Inflammatory macrophage treated with lipopolysaccharide for 1 hour (primary cell): ENCODE measurements at places on chromosomes 7 and 10.

GRCh38 chr10:101643546-101643945 lies 51.4 kb downstream of the FBXW4 start:
- no peak for DNase-seq

DNA sequence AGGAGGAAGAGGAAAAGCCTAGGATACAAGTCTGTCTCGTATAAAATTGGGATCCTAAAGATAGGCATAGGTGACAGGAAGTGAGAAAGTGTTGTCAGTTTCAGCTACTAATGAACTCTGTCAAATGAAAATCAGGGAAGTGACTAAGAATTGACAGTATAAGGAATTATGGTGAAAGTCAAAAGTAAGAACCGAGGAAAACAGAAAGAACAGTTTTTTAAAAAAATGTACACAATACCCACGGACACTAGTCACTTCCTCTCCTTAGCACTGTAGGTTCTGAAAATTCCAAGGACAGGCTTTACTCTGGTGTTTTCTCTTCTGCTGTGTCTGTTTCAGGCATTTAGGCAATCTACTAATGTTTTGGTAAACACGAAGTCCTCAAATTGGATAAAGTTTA lies 42.3 kb downstream of the ATAD1 start:
- DNase-seq, result peak; percentile 42

DNA sequence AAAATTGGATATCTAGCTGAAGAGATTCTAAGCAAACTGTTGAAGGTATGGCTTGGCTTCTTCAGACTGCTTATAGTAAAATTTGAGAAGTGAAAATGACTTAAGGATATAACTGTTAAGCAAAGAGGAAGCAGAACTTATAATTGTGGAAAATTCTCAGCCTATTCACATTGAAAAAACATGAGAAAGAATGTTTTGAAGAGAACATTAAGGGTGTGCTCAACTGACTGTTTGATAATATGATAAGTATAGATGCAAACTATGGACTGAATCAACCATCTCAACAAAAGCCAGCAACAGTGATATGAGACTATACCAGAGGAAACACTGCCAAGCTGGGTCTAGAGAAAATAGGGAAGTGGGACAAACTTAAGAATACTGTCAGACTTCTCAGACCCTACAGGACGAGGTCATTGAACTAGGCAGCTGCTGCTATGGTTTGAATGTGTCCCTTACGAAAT lies 133.1 kb upstream of the PPP1R3A start:
- DNase-seq, result peak; percentile 59

GRCh38 chr10:78184851-78185692 lies 151.4 kb downstream of the RPS24 start:
- no peak for DNase-seq

- DNase-seq, result no peak
Measured at GRCh38 chr10:47370015-47370767, 13.9 kb downstream of the ZNF488 start.

- DNase-seq, result no peak
Measured at GRCh38 chr10:48672596-48673265, 11.9 kb upstream of the WDFY4 start.

DNA sequence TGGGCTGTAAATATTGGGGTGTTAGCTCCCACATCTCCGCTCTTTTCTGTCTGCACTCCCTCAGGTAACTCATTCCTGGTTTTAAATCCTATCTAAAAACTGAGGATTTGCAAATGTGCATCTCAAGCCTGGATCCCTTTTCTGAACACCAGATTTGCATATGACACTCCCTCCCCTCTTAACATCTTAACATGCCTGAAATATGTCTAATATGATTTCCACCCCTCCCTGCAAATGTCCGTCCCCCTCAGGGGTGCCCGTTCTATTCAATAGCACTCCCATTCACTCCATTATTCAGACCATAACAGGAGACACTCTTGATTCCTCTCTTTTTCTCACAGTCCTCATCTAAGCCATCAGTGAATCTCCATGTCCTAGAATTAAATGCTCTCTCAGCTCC lies 8.3 kb upstream of the CALD1 start:
- DNase-seq, result no peak

- DNase-seq, result no peak
Measured at GRCh38 chr7:52498366-52498765, 537.1 kb upstream of the POM121L12 start.

- DNase-seq, result no peak
Measured at GRCh38 chr10:61830846-61831273, 70.6 kb upstream of the ARID5B start.

DNA sequence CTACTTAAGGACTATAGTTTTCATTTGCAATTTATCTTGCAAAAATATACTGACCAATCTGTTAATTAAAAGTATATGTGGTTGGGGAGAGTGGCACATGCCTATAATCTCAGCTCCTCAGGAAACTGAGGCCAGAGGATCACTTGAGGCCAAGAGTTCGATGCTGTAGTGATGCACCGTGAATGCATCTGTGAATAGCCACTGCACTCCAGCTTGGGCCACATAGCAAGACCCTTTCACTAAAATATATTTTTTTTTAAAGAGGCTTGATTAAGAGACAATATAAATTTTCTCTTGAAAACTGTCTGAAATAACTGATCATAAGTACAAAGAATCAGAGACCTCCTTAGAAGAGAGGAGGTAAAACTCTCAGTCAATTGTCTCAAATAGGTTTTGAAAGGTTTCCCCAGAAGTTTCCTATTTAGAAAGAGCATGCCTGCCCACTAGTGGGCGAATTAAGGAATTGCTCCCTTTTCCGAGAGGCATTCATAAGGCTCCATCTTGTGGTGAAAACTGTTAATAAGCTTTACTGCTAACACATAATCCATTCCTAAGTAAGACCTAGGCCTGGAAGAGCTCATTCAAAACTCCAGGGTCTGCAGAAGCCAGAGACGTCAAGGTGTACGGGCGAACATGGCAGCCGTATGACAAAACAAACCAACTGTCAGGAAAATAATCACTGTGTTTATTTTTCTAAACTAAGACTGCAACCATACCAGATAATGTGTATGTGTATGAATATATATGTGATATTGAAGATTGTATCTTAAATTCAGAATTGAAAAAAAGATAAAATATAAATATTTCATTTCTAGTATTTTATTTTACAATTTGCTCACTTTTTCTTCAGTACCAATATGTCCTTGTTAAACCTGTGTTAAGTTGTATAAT lies 6.8 kb upstream of the TAS2R40 start:
- peak; percentile 97 for DNase-seq

DNA sequence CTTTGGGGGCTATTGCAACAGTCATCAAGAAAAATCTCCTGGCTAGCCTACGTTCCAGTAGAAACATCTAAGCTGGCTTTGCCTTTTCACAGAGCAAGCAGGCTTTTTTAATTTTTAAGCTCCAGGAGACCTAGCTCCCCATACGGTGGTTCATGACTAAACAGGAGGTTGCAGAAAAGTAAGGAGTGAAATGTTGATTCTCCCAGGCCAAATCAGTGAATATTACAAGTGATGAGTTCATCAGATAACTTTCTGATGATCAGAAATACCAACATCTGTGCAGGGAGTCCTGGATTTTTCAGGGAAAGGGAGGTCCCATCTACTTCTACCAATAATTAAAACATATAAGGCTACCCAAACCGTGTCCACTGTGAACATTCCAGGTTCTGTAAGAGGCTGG lies 477.3 kb upstream of the CELF2 start:
- DNase-seq, result no peak

DNA sequence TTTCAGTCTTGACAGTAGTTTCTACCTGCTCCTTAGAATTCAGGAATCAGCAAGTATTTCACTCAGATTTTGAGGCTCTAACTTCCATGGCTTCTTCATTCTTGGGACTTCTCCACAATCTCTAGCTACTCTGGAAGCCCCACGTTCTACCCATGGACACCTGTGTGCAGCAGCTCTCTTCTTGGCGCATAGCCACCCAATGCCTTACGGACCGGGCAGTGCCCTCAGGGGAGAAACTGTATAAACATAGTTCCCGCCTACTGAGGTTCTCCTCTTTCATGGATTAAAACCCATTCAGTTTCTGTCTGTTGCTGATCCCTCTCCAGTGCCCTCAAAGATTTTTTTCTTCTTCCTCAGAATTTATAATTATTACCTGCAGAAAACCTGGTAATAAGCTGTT lies 177.1 kb downstream of the SORCS1 start:
- no peak for DNase-seq

GRCh38 chr7:149261316-149261828 lies 624 bp upstream of the ZNF783 start:
- no peak for DNase-seq

DNA sequence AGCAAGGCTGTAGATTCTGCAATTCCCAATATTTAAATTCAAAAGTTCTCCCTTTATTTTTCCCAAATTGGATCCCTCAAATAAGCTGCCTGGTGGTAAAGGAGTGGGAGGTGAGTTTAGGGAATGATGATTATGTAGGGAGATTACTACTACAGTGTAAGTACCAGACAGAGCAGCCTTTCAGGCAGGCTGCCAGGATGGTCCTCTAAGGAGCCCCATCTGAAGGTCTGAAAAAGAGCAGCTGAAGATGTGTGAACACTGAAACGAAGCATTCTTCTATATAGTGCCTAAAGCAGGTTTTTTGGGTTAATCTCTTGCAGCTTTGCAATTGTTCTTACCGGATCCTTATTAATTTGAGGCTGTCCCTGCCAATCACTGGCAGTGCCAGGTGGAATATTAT lies 84.7 kb downstream of the CREB5 start:
- DNase-seq, result no peak

- peak; percentile 38 for DNase-seq
Measured at GRCh38 chr7:107579554-107579884, 527 bp upstream of the BCAP29 start.

GRCh38 chr10:61039868-61040267 lies 95.9 kb upstream of the RHOBTB1 start:
- no peak for DNase-seq

- DNase-seq, result no peak
Measured at GRCh38 chr10:101280511-101280910, 51.2 kb upstream of the LBX1 start.
